ENCODE measurements at places on chromosomes 2 and 18. TPM values are rescaled to one million over a fixed set of nuclear protein-coding genes. Genes with fewer than 3 reads are reported as not detected.

MEP1B gene
- not detected for total RNA-seq

ASIC4 gene
- total RNA-seq = 0.79 TPM

RBM43 gene
- 2.9 TPM for total RNA-seq

ZSWIM2 gene
- total RNA-seq = not detected

SLC19A3 gene
- total RNA-seq = 6.5 TPM

ANXA4 gene
- total RNA-seq = 9.5 TPM

DNA sequence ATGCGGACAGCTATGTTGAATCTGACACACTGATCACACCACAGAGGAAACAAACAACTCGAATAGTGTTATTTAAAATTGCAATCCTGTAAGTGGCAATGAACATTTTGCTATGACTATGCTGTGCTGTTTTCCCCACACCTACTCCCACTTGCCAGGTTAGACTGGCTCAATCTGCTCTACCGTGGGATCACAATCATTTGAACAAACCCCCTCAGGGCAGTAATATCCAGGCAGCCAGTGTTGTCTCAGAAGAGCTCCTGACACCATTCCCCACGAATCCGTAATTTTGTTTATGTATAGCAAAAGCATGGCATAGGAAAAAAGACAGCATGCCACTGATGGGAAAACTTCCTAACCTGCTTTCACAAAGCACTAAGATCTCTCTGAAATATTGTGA is 284.3 kb downstream of the ERBB4 start:
- H3K27ac ChIP-seq = peak overlapping the region; percentile 48
- no peak overlapping the region for H3K4me3 ChIP-seq
- no peaks in the 10 kb centered on the region for H3K36me3 ChIP-seq
- H3K27me3 ChIP-seq = no peaks in the 10 kb centered on the region
- DNase-seq = no peak

GRCh38 chr2:16244153-16244965 is 304.0 kb downstream of the MYCN start:
- peaks cover under 1% of the 10 kb centered on the region for H3K27me3 ChIP-seq
- H3K4me1 ChIP-seq = peaks cover 18% of the 10 kb centered on the region
- DNase-seq = no peak
- H3K4me3 ChIP-seq = no peak overlapping the region
- no peaks in the 10 kb centered on the region for H3K36me3 ChIP-seq
- no peak overlapping the region for H3K27ac ChIP-seq

DNA sequence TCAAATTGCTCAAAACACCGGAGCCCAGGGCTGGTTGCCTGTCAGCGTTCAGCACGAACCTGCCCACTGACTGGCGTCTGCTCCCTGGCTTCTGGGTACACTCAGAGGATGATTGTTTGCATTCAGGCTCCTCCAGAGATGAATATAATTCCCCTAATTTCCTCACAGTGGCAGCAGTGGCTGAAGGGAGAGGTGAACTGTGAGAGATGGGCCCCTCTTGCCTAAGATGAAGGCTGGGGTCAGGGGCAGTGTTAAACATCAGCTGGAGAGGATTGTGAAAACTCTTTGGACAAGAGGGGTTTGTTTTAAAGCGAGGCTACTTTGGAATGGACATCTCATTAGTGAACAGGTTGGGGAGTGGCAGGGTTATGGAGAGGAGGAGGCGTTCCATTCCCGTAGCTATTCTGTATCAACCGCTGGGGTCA is 31.0 kb downstream of the TCF7L1 start:
- no peaks in the 10 kb centered on the region for H3K27me3 ChIP-seq
- no peaks in the 10 kb centered on the region for H3K36me3 ChIP-seq
- no peak for DNase-seq
- no peak overlapping the region for H3K4me3 ChIP-seq
- H3K4me1 ChIP-seq = peaks cover 77% of the 10 kb centered on the region

- H3K27me3 ChIP-seq = no peaks in the 10 kb centered on the region
- H3K4me1 ChIP-seq = peaks cover 4% of the 10 kb centered on the region
These were observed 14.6 kb downstream of the ENOSF1 start for GRCh38 chr18:697800-698199.

GRCh38 chr2:122112216-122113005 is 357.0 kb downstream of the TSN start:
- H3K4me1 ChIP-seq = peaks cover 4% of the 10 kb centered on the region
- no peaks in the 10 kb centered on the region for H3K27me3 ChIP-seq
- no peaks in the 10 kb centered on the region for H3K36me3 ChIP-seq
- DNase-seq = no peak

GRCh38 chr2:44596537-44597320 is 235.0 kb downstream of the CAMKMT start:
- no peak overlapping the region for H3K27ac ChIP-seq
- DNase-seq = no peak
- H3K27me3 ChIP-seq = no peaks in the 10 kb centered on the region
- peaks cover 12% of the 10 kb centered on the region for H3K36me3 ChIP-seq
- H3K4me3 ChIP-seq = no peak overlapping the region

DNA sequence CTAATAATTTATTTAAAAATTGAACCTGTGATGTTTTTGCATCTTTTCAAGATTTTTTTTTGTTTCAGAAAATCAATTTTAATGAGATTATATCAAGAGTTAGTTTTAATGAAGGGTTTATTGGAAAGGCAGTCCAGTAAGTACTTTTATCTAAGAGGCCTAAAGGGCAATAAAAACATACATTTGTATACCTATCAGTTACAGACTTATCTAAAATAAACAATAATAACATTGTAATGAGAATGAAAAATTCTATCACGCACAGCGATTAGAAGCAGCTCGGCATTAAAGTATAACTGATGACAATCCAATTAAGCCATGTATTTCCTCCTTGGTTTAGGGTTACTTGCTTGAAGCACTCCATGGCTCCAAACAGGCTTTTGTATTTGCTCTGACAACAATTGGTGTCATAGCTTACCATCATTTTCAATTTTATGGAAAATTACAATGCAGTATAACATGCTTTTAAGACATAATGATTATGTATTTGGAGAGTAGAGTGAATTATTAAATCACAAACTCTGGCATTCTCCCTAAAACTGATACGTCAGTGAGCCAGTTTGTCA is 629.4 kb downstream of the TSN start:
- no peak for DNase-seq
- no peak overlapping the region for H3K27ac ChIP-seq
- no peaks in the 10 kb centered on the region for H3K27me3 ChIP-seq
- no peak overlapping the region for H3K4me3 ChIP-seq
- H3K36me3 ChIP-seq = peaks cover 7% of the 10 kb centered on the region

DNA sequence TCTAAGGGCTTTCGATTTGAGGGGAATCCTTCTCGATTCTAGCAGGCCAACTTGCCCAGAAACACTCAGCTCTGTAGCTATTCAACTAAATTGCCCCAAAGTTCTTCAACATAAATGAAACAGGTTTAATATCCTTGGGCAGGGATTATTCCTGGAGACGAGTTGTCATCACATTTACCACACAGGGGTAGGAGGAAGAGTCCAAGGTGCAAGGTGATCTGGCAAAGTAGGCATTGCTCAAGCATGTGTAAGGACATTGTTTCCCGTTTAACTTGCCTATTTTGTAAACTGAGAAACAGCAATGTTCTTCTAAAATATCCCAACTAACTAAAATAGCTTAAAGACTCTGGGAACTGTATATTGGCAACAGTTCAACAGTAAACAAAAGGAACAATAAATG is 814.3 kb downstream of the BCL11A start:
- DNase-seq = no peak
- H3K27ac ChIP-seq = no peak overlapping the region
- peaks cover 3% of the 10 kb centered on the region for H3K4me1 ChIP-seq
- H3K27me3 ChIP-seq = no peaks in the 10 kb centered on the region

DNA sequence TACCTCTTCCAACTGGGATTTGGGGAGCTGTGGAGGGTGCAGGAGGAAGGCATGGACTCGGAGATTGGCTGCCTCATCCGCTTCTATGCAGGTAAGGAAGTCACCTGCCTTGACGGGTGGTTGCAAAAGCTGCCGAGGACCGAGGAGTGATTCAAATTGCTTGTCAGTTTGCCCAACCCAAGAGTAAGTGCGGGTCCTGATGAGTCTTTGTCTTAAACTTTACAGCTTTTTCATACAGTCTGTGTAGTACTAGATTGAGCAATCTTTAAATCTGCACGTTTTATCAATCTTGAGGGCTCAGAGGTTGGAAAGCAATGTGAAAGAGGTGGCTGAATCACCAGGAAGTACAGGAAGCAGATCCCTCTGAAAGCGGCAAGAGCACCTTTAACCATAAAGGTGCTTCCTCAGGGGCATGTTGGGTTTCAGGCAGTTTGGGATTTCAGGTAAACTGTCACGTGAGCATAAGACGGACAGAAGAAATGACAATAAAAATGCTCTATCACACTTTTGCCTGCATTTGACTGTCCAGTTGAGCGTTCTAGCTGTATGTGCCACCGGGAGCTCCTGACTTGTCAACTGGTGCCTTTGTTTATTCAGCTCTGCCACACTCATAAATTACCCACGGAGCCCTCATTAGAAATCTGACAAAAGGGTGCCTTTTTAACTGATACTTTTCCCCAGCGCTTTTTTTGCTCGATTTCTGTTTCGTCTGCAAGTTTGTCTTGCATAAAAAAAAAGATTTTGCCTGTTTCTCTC is 2.0 kb downstream of the PHLPP1 start:
- no peaks in the 10 kb centered on the region for H3K27me3 ChIP-seq
- peak overlapping the region; percentile 75 for H3K27ac ChIP-seq
- H3K4me3 ChIP-seq = peak overlapping the region; percentile 91

GRCh38 chr2:15687720-15688119 is 96.1 kb downstream of the DDX1 start:
- no peak for DNase-seq
- peaks cover 7% of the 10 kb centered on the region for H3K4me1 ChIP-seq
- H3K27ac ChIP-seq = no peak overlapping the region
- H3K36me3 ChIP-seq = no peaks in the 10 kb centered on the region

GRCh38 chr2:240349133-240350005 is 86.1 kb upstream of the GPC1 start:
- no peak overlapping the region for H3K4me3 ChIP-seq
- no peaks in the 10 kb centered on the region for H3K36me3 ChIP-seq
- H3K27ac ChIP-seq = no peak overlapping the region
- no peaks in the 10 kb centered on the region for H3K4me1 ChIP-seq

DNA sequence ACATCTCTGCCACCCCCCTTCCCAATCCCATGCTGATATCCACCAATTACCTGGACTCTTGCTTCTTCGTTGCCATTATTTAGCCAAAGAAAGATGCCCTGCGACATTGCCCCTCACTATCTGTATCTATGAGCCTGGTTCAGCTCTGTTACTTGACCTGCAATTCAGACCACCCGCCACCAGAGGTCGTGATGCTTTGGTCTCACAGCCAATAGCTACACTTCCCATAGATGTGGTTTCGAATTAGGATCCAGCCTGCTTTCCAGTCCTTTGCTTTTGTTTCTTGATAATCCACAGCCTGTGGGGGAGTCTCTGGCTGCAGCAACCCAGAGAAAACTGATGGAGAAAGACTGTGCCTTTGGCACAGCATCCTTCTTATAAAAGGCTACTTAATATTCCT is 239.4 kb downstream of the KLHL29 start:
- no peaks in the 10 kb centered on the region for H3K36me3 ChIP-seq
- DNase-seq = peak; percentile 72
- H3K27ac ChIP-seq = no peak overlapping the region
- no peaks in the 10 kb centered on the region for H3K27me3 ChIP-seq

DNA sequence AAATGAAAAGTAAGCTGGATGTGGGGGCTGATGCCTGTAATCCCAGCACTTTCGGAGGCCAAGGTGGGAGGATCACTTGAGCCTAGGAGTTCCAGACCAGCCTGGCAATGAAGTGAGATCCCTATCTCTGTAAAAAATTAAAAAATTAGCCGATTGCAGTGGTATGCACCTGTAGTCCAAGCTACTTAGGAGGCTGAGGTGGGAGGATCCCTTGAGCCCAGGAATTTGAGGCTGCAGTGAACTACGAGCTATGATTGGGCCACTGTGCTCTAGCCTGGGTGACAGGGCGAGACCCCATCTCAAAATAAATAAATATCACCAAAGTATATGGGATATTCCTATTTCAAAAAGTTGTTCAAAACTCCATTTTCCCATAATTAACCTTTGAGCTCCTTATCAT is 101.1 kb upstream of the FZD5 start:
- H3K4me3 ChIP-seq = no peak overlapping the region
- H3K27me3 ChIP-seq = no peaks in the 10 kb centered on the region
- DNase-seq = no peak
- H3K27ac ChIP-seq = no peak overlapping the region

GRCh38 chr2:113854970-113855740 is 34.7 kb upstream of the ACTR3 start:
- no peak overlapping the region for H3K4me3 ChIP-seq

GRCh38 chr2:227388537-227389011 is 825 bp upstream of the SCYGR1 start:
- peaks cover 5% of the 10 kb centered on the region for H3K4me1 ChIP-seq
- no peak overlapping the region for H3K4me3 ChIP-seq
- H3K27me3 ChIP-seq = no peaks in the 10 kb centered on the region
- no peak overlapping the region for H3K27ac ChIP-seq
- DNase-seq = no peak

- no peak for DNase-seq
- peaks cover under 1% of the 10 kb centered on the region for H3K27me3 ChIP-seq
- no peaks in the 10 kb centered on the region for H3K36me3 ChIP-seq
- no peak overlapping the region for H3K27ac ChIP-seq
These were observed 81.1 kb upstream of the SLC39A10 start for GRCh38 chr2:195575879-195576401.

GRCh38 chr2:58261209-58261608 is 20.1 kb upstream of the FANCL start:
- H3K4me3 ChIP-seq = no peak overlapping the region
- no peak overlapping the region for H3K27ac ChIP-seq
- H3K4me1 ChIP-seq = peaks cover 5% of the 10 kb centered on the region
- no peak for DNase-seq
- H3K27me3 ChIP-seq = no peaks in the 10 kb centered on the region

DNA sequence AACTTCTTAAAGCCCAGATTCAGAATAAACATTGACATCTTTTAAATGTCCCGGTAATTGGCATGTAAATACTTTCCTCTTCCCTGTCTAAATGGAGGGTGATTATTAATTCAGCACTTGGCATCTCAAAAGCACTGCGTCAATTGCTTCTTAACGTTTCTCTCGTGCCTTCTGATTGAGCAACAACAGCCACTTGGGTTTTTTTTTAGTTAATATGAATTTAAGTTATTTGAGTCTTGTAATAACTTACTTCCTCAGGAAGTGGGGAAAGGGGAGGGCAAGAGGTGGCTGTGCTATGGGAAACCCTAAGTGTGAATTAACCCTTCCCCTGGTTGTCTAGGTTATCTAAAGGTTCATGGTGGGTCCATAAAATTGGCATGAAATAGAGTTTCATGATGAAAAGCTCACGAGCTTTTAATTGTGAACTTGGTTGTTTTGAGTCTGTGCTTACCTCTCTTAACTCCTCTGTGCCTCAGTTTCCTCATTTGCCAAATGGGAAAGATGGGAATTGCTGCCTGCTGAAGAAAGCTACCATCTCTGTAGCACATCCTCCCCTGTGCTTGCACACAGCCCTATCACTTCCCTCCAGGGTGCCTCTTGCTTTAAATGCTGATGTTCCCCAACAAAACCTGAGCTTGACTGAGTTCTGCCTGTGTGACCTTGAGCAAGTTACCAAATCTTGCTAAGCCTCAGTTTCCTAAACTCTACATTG is 126.3 kb upstream of the BCL2L11 start:
- H3K4me3 ChIP-seq = no peak overlapping the region
- peaks cover 14% of the 10 kb centered on the region for H3K4me1 ChIP-seq
- H3K27ac ChIP-seq = no peak overlapping the region
- H3K27me3 ChIP-seq = no peaks in the 10 kb centered on the region
- no peak for DNase-seq

All from WTC11 (cell line).